Large intestine (tissue), 12 donors: ENCODE measurements at places on chromosomes 11 and 22. TPM values are rescaled to one million over a fixed set of nuclear protein-coding genes. Genes with fewer than 3 reads are reported as not detected.

DNA sequence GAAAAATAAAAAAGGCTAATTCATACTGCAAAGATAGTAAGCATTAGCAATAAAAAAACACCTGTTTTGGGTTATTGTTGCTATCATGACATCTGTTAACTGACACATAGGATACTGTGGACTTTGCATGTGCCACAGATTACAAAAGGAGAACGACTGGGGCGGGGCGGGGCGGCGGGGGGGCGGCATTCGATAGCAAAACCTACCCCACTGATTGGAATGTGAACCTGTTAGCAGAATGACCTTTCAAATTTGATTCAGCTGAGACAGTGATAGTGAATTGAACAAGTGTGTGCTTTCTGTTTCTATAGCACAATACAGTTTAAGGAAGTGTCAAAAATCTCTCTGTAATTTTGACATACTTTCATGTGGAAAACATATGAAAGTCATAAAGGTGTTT lies 14.9 kb downstream of the MMP20 start:
- peak; percentile 41 for DNase-seq

GRCh38 chr11:859394-860131 lies 16.9 kb downstream of the TSPAN4 start:
- DNase-seq: peak; percentile 76

GRCh38 chr11:59267196-59267595 lies 54.5 kb upstream of the MPEG1 start:
- no peak for DNase-seq

Gene SPON1
- polyA plus RNA-seq: 71.8 TPM

Gene LYVE1
- polyA plus RNA-seq: 49.3 TPM

Gene H19
- 4,676 TPM for polyA plus RNA-seq

Gene OR51E2
- 0.34 TPM for polyA plus RNA-seq
